Fibroblast of skin of back (primary cell): ENCODE measurements at places on chromosomes 5 and 9.
A peak's percentile ranks its signal among the peaks of the same experiment; 100 is the strongest.

GRCh38 chr9:124760719-124761118 is 10.4 kb downstream of the NR6A1 start:
- no peak for DNase-seq

DNA sequence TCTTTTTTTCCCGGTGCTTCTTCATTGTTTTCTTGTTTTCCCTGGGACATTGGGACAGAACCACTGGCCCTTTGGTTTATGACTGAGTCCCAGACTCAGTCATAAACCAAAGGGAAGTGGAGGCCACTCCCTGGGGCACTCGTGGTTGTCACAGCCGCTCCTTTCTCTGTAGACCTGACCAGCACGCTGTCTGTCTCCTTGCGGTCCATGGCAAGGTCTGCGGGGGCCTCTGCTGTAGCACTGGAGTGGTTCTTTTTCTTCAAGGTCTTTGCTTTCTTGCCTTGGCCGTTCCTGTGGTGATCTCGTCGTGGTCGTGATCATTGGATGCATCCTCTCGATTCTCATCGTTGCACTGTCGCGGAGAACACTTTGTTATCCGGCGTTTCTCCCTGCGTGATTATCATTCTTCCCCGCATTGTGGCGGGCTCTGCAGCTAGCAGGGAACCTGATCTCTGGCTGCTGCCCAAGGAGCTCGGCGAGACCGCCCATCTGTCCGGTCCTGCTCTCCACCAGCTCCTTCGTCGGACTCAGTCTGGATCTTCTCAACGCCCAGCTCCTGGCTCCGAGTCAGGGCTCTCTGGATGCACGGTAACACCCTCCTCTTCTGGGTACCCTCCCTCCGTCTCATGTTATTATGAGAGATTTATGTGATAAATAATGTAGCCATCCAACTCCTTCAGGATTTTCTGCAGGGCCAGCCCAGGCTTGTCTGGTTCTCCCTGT is 43.5 kb upstream of the MPDZ start:
- no peak for DNase-seq

DNA sequence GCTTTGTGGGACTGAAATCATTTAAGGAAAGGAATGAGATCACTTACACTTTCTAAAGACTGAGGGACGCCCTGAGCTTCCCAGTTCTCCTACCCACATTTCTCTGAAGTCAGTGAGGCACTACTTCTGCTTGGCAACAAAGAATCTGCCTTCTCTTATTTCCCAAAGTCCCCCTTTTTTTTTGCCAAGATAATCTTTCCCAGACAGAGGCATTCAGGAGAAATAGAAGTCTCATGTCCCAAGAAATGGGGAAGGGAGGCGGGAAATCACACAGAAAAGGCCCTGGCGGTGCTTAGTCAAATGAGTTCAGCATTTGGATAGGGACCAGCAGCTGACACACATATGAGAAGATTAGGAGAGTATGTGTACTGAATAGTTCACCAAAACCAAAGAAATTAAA is 159.7 kb downstream of the MUSK start:
- DNase-seq = peak; percentile 69

DNA sequence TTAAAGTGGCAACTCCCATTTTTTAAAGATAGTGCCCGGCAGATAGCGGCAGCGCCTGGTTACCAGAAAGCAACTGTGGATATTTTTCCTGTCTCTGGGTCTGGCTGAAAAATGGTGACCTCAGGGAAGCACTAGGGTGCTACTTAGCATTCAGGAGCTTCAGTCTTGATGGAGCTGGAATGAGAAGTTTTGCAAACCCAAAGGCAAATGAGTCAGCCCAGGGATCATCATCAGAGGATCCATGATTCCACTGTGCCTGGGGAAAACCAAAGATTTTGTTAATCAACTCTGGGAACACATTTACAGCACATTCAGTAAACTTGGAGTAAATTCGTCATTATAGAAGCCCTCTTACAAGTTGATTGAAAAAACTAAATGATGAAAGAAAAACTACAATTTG is 26.7 kb downstream of the F2R start:
- DNase-seq = peak; percentile 18

DNA sequence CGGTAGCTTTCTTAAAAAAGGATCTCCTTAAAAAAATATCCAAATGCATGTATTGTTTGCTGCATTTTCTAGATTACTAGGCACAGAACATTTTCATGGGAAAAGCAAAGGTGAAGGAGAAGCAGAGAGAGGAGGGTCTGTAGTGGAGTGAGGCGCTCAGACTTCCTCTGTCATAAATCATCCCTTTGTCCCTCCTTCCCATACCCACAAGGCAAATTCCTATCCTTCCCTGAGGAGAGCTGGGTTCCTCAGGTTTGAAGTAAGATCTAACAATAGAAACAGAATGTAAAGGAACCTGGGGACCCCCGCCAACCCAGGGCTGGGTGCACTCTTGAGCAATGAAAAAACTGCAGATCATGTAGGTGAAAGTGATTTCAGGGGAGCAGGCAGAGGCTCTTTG is 149.2 kb upstream of the ANKH start:
- DNase-seq = peak; percentile 78

DNA sequence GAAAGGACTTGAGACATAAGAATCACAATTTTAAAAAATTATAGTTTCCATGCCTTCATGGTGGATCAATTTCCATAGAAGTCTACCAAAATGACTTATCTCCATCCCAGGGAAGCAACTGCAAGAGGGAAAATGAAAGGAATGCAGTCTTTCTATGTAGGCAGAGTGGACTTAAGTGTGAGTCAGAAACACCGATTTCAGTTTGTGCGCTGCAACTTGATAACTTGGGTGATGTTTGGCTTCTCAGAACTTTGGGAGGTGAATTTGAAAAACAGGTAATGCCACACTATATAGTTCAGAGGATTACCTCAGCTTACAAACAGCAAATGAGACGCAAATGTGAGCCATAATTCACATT is 708 bp upstream of the CSNK1G3 start:
- peak; percentile 59 for DNase-seq
